ENCODE measurements at places on chromosomes 4 and X. TPM values are rescaled to one million over a fixed set of nuclear protein-coding genes. Genes with fewer than 3 reads are reported as not detected.

FATE1 gene
- not detected for total RNA-seq

MAB21L2 gene
- 4.2 TPM for total RNA-seq

SSX2 gene
- not detected for total RNA-seq

GAGE12H gene
- total RNA-seq: not detected

TRIM75 gene
- not detected for total RNA-seq

DNA sequence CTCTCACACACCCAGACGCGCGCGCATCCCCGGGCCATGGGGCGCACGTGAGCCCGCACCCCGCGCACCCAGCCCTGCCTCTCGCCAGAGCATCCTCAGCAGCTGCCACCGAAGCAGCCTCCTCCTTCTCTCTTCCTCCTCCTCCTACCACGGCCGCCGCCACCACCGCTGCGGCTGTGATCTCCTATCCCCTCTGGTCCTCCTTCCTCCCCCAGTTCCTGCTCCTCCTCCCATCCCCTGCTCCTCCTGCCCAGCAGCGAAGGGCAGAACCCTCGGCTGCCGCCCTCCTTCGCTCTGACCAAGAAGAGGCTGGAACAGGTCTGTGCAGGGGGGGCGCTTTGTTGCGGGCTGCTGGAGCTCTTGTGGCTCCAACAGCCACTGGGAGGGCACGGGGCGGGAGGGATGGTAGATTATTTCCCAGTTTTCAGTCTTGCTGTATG lies 148.7 kb upstream of the CHRDL1 start:
- peak; percentile 88 for DNase-seq
- H3K27me3 ChIP-seq: peaks cover 38% of the 10 kb centered on the region
- H3K36me3 ChIP-seq: no peaks in the 10 kb centered on the region
- H3K27ac ChIP-seq: no peak overlapping the region

DNA sequence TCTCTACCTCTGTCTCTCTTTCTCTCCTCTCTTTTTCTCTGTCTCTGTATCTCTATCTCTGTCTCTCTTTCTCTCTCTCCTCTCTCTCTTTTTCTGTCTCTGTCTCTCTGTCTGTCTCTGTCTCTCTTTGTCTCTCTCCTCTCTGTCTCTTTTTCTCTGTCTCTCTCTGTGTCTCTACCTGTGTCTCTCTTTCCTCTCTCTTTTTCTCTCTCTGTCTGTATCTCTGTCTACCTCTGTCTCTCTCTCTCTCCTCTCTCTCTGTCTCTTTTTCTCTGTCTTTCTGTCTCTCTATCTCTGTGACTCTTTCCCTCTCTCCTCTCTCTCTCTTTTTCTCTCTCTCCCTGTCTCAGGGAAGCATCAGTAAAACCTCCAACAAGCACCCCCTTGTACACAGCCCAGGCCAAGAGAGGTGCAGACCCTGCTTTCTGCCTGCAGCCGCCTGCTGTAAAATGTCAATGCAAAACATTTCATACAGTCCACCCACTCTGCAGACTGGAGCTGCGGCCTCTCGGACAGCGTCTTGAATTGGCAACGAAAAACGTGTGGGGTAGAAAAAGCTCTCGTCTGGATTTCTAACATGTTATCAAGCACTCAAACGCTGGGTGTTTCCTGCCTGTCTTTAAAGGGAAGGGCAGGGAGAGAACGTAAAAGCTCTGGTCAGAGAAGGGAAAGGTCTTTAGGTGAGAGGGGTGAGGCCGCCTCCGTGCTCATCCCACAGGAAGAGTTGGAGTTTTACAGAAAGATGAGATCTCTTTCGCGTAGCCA lies 3.7 kb upstream of the SHOX start:
- H3K27ac ChIP-seq: no peak overlapping the region
- peaks cover 3% of the 10 kb centered on the region for H3K4me1 ChIP-seq
- no peak for DNase-seq

DNA sequence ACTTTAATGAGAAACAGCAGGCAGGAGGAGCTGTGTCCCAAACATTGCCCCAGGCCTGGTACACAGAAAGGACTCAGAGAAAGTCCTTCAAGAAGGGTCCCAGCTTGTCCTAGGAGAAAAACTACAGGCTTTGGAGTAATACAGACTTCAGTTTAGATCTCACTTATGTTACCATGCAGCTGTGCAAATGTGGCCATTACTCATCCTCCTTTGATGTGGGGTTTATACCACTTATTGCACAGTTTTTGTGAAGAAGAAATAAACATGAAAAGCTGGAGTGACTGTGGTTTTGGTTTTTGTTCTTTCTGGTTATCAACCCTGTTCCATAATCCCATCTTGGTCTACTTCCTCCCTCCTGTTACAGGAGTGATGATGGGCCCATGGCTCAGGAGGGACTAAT lies 8.1 kb upstream of the CYTL1 start:
- no peak overlapping the region for H3K27ac ChIP-seq
- no peak overlapping the region for H3K4me3 ChIP-seq
- DNase-seq: no peak
- H3K36me3 ChIP-seq: peaks cover 8% of the 10 kb centered on the region

Data from chondrocyte (in vitro differentiated cells).